ENCODE measurements at places on chromosomes 2 and 18.

GRCh38 chr2:144126302-144126701 lies 393.6 kb downstream of the ZEB2 start:
- DNase-seq: no peak

DNA sequence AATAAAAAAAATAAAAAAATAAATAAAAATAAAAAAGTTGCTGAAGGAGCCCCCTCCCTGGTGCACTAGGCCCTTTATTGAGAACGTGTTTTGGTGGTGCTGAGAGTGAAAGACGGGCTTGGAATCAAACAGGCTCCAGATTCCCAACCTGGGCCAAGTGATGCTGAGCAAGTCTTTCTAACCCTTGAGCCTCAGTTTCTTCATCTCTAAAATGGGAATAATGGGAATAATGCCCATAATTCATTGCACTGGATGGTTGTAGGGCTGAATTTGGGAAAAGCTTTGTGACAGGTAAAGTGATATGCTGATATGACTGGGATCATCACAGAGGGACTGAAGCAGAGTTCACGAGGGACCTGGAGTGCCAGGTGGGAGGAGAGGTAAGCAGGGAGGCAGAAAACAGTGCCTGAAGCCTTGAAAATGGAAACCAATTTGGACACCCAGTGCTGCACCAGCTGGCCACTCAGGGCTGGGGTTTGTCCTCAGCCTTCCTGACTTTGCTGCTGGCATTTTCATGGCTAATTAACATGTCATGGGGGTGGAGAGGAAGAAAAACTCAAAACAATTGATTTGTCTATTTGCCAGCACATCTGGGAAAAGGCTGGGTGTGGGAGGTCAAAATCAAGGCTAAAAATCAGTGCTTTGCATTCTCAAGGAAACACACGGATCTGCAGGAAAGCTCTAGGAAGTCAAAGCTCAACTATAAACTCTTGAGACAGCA lies 241.3 kb downstream of the LOXHD1 start:
- no peak for DNase-seq

GRCh38 chr18:51666763-51667191 lies 469.3 kb upstream of the MEX3C start:
- DNase-seq: no peak

DNA sequence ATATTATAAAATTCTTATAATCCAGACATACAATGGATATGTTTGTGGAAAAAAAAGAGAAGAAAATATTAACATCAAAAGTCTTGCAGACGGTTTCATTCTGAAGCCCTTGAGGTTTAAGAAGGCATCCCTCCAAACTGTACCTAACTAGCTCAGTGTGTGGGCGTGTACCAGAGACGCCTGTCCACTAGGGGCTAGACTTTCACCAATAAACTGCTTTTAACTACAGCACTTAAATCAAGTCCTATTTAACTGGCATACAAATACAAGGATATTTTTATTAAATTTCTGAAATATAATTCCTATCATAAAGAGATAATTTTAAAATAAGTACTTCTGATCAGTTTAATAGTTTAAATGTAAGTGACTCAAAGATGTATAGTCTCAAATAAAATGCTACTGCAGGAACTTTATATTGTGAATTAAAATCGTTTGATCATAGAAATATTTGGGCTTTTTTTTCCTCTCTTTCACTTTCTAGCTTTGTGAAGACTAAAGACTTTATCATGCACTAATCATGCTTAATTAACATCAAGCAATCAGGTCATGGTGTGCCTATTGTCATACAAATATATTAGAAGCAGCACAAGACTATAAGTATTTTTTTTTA lies 437.7 kb downstream of the SATB2 start:
- DNase-seq: no peak

DNA sequence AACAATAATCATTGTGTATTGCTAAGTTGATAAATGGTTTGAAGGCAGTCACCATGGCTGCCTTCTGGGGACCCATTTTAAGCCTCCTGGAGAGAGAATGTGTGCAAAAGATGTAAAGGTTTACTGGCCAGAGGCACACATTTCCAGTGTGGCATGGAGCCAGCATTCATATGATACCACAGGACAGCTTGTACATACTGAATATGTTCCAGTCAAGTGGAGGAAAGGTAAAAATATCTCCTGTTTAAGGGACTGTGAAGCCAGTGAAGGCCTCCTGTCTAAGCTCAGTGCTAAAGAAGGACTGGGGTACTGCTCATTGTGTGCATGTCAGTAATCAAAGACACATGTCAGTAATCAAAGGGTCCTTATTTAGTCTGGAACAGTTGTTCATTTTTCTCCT lies 119.2 kb downstream of the BABAM2 start:
- DNase-seq: no peak

GRCh38 chr2:154961676-154962075 lies 263.2 kb downstream of the KCNJ3 start:
- no peak for DNase-seq

- DNase-seq: no peak
These were observed 64.3 kb upstream of the EPAS1 start for GRCh38 chr2:46232860-46233259.

GRCh38 chr2:113973810-113974209 lies 83.9 kb downstream of the ACTR3 start:
- DNase-seq: no peak

- DNase-seq: peak; percentile 30
These were observed 30.2 kb upstream of the SSB start for GRCh38 chr2:169768262-169768995.

DNA sequence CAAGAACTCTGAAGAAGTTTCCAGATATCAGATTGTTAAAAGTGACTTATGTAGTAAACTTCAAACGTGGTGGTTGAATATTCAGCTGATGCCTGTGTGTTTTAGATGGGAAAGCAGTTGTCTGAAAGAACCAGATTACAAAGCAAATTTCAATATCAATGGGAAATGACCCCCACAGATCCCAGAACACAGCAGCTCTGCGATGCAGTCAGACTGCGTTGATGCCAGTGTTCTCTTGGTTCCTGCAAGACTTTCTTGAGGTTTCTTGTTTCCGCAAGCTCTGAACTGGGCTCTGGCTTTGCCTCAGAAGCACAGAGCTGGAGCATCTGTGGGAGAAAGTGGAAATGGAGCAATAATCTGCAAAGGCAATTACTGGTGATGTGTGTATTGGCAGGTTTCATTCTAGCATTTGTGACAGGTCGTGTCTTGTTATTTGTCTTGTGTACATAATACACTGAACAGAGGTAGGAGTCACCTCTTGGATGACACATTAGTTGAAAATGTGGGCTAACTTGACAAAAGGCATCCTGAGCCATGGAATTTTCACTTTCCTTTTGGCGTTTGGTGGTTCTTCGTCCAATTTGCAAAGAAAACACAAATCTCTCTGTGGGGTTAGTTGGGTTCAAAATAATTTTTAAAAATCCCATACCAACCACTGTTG lies 10.8 kb upstream of the LYPD6B start:
- no peak for DNase-seq
